ENCODE measurements at places on chromosomes 12 and 14.

DNA sequence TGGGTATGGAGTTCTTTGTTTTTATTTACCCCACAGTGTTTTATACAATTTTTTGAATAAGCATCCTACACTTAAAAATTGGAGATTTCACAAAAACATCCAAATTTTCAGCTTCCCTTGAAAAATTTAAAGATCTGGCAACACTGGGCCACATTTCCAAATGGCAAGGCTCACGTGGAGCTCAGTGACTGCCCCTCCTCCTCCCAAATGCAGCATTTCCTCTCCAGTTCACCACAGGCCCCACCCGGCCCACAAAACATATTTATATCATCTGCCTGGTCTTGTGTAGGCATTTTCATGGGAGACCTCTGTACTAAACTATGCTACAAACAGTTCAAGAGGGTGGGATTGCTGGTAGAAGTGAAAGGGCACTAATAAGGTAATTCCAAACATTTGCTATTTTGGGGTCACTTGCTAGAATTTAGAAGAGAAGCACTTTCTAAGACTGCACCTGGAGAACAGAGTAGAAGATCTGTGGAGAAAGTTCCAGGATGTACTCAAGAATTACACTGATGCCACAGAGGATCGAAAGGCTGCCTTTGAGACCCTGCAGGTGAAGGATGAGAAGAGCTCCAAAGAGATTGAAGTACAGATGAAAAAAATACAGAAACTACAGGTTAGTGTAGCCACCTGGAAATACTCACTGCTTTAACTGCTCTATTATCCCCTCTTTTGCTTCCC lies 7.3 kb downstream of the FKBP11 start:
- DNase-seq: no peak

DNA sequence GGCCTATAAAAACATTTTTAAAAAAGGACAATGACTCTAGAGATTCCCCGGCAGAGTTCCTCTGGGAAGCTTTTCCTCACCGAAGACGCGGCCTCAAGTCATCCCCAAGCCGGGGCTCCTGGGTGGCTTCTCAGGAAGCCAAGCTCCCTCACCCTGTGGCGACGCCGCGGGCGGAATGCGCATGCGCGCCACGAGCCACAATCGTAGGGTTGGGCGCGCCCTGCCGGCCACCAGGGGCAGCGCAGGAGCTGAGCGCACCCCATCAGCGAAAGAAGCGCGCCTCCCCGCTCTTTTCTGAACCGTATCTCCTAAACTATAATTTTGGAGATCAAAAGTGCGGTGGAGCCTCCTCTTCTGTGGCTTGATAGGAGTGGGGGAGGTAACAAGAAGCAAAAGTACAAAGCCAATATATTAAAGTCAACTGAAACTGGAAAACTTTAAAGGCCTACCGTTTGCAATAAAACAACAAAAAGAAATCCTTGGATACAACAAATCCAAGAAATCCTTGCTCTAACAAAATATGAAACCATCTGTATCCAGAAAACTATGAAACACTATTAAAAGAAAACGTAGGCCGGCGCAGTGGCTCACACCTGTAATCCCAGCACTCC lies 17.4 kb upstream of the CHFR start:
- peak; percentile 34 for DNase-seq

GRCh38 chr14:67852926-67853604 lies 33.5 kb downstream of the RAD51B start:
- peak; percentile 88 for DNase-seq

GRCh38 chr12:93737457-93738198 lies 60.5 kb downstream of the CRADD start:
- no peak for DNase-seq

GRCh38 chr12:128137140-128137539 lies 129.8 kb upstream of the TMEM132C start:
- DNase-seq: no peak

GRCh38 chr12:101838628-101839323 lies 8.0 kb upstream of the GNPTAB start:
- DNase-seq: no peak

DNA sequence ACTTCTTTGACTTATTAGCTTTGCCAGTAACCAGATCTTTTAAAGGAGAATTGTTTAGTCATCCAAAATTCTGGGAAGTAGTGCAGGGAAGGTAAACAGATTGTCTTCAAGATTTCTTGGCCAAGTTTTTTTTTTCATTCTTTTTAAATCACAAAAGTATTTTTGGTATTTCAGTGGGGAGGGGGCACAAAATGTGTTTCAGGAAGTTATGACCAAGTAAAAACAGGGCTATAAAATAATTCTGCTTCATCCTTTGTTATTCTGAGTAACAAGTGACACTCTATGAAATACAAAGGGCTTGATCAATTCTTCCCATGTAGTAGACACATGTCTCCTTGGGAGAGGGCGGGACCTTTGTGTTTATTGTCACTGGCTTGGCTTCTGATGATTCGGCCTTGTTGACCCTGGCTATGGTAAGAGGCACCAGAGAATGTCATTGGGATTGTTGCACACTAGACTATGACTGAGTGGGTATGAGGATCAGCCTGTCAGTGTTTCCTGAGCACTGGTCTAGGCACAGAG lies 55.4 kb downstream of the SUSD6 start:
- DNase-seq: no peak

DNA sequence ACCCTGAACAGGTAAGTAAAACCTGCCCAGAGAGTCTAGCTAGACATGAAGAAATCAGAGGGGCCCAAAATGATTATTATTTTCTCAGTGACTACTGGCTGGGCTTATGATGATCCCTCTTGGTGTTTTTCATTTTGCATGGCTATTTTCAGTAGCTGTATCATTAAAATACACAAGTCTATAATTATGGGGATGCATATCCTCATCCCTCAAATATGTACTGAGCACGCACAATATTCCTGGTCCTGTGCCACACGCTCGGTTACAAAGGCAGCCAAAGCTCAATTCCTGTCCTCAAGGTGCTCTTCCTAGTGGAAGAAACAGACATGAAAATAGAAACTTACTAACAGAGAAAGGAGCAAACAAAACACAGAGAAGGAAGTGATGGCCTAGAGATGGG lies 180.0 kb downstream of the DAD1 start:
- DNase-seq: no peak

DNA sequence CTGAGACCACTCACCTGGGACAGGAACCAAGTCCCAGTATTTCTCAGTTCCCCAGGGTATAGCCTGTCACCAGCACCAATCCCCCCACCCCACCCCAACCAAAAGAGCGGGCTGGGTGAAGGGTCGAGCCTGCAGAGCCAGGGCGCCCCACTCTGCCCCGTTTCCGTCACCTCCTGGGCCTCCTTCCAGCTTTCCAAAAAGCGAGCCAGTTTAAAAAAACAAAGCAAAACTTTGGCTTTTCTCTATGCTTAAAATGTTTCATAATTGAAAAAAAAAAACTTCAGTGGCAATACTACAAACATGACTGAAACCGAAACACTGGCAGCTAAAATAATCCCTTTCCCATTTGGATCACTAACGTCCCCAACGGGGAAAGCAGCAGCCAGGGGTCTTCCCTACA lies 7.5 kb downstream of the CAMKK2 start:
- DNase-seq: no peak

- DNase-seq: no peak
Measured at GRCh38 chr12:92859650-92860386, 69.3 kb downstream of the EEA1 start.

DNA sequence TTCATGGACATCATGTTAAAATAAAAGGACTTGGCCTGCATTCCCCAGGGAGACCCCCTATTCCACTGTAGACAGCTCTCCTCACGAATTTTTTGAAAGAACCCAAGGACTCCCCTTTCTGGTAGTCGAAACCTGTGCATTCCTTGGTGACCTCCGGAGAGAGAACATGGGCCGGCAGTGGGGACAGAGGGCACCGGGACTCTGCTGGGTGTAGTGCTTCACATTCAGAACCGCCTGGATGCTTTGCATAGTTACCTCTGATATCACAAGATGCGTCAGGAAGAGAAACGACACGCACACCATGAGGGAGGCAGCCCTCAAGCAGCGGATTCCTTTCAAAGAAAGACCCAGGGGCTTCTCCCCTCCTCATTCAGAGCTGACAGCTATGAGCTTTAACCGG lies 9.7 kb downstream of the CKAP4 start:
- DNase-seq: no peak

DNA sequence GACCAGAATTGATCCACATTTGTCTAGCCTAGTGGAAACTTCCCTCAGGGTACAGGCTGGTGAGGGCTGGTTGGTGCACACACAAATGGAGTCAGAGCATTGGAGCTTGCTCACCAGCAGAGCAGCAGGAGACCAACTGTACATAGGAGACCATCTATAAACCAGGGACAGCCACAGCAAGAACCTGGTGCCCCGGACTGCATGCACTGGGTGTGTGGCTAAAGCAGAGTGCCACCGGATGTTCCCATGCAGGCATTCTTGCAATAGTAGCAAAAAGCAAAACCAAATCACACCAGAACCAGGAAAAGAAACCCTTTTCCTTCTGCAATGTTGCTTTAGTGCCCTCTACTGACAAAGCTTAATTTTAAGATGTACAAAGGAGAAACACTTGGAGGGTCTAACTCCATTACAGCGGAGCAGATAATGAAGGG lies 136.4 kb downstream of the MDGA2 start:
- no peak for DNase-seq

DNA sequence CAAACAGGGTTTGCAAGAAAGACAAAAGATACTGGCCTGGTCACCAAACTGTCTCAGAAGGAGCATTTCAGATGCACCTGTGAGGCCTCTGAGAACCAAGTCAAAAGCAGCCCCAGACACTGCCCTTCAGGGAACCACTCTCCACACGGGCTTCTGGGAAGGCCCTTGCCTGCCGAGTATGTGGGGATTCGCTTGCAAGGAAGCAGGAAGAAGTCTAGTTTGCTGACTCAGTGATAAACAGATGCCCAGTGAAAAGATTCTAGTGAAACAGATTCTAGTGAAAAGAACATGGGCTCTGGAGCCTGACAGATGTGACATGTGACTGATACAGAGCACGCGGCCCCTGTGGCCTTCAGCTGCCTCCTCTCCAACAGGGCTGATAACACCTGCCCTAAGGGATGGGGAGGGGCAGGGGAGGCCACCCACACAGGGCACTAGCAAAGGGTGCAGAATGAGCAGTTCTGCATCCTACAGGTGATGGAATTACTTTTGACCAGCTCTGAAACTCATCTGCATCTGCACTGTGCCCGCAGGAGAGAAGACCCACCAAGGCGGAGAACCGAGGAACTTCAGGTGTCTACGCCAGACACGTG lies 19.1 kb downstream of the AMN start:
- DNase-seq: no peak

GRCh38 chr12:91685917-91686316 lies 459.7 kb downstream of the BTG1 start:
- no peak for DNase-seq

- DNase-seq: peak; percentile 23
Measured at GRCh38 chr12:93616584-93617101, 44.2 kb downstream of the SOCS2 start.

DNA sequence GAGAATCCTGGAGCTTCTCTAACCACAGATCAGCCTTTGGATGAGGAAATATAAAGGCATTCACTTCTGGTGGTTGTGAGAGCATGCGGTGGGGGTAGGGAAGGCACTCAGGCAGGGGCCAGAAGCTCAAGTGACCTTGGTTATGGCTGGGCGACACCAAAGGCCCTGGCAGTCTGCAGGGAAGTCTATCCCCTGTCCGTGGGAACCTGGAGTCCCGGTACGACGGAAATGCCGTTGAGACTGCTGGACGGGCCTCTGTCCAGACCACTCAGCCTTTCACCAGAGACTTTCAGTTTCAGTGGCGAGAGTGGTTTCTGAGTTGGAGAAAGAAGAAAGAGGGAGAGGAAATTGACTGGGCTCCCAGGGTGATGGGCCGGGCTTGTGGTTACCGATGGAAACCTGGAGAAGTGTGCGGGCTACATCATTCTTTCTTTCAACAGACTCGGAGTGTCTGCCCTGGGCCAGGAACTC lies 20.9 kb downstream of the ISCA2 start:
- peak; percentile 53 for DNase-seq

DNA sequence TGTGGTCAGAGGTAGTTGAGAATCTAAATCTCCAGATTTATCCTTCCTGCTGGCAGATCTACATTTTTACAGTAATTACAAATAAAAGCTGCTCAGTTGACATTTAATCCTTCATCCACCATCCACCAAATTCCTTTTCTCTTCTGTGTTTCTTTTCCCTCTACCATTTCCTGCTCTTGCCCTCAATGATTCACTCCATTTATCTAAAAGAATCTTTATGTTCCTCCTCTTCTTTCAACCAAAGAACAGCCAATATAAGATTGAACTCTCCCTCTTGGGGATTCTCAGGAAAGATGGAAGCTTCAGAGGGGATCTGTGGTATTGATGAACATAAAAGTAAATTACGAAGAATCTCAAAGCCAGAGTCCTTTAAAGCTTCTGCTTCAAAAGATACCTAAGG lies 4.4 kb downstream of the MAP4K5 start:
- DNase-seq: no peak

- no peak for DNase-seq
Measured at GRCh38 chr12:66739940-66740651, 61.2 kb upstream of the GRIP1 start.

DNA sequence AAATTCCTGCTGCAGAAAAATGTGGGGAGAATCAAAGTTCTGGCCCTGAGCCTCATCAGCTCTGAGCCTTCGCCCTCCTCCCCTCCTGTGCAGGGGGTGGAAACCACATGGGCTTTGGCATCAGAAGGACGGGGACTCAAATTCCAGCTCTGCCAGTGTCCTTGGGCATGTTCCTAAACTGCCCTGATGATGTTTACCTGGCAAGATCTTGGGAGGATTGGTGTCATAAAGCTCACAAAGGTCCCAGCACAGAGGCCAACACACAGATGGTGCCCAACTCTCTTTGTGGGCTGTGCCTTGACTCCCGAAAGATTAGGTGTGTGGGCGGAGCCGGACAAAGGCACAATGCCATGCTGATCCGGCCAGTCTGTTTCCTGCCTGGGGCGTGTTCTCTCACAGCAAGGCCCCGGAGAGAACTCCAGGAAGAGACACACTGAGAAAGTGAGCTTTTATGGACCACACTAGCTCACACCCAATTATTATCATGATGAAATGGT lies 20.5 kb upstream of the CLMN start:
- no peak for DNase-seq

DNA sequence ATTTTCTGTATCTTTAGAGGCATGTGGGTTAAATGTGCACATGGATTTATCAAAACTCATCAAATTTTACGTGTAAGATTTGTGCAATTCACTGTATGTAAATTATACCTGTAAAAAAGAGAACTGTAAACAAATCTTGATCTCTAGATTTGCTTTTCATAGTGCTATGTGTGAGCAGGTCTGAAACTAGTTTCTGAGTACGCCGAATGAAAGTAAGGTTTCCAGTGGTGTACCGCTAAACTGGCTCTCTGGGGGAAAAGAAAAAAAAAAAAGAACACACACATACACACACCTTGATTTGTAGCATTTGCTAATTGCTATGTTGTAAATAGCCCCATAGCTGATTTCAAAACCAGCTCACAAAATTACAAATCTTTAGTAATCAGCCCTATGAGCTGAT lies 8.6 kb upstream of the SLC41A2 start:
- DNase-seq: no peak

DNA sequence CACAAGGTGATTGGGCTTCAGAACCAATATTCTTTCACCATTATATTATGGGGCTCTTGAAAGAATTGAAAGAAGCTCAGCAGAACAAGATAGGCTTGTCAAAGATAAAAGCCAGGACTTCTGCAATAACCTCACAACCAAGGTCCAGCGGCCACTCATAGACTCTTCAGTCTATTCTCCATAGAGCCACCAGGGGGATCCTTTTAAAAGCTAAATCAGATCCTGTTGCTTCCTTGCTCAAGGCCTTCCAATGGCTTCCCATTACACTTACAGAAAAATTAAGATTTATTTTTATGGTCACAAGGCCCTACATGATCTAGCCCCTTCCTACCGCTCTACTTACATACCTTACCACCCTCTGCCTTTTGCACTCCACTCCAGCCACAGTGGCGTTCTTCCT lies 169.6 kb downstream of the C12orf42 start:
- no peak for DNase-seq
